Activated CD4-positive, alpha-beta T cell treated with anti-CD3 and anti-CD28 coated beads, Interleukin-2, amount 10 ng/mL, durations not matched to agents 24 days and 14 days (primary cell): ENCODE measurements at places on chromosomes 2 and 18.

DNA sequence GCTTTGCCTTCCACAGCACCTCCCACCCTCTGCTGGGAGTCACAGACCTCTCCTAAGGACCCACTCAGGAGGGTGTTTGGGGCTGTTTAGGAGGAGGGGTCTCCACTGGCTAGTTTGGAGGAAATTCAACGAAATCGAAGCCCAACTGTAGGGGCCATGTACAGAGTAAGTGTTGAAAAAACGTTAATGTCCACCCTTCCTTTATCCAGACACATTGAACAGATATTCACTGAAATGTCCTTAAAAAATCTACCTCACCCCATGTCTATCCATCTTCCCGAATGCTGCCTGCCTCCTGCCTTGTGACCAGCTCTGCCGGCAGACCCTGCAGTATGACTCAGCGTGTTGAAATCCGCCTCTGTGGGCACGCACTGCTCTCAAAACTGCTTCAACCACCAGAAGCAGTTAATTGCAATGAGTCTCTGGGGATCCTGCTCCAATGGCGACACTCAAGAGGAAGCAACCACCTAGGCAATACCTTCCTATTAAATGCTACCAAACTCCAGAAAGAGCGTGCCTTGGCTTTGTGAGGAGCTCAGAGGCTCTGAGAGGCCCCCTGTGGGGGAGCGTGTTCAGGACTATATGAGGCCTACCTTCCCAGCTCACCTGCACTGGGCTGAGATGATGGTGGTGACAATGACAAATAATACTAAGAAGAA lies 61.4 kb upstream of the RTN4 start:
- DNase-seq = no peak
- no peaks in the 10 kb centered on the region for H3K36me3 ChIP-seq
- H3K27ac ChIP-seq = no peak overlapping the region
- H3K27me3 ChIP-seq = no peaks in the 10 kb centered on the region

DNA sequence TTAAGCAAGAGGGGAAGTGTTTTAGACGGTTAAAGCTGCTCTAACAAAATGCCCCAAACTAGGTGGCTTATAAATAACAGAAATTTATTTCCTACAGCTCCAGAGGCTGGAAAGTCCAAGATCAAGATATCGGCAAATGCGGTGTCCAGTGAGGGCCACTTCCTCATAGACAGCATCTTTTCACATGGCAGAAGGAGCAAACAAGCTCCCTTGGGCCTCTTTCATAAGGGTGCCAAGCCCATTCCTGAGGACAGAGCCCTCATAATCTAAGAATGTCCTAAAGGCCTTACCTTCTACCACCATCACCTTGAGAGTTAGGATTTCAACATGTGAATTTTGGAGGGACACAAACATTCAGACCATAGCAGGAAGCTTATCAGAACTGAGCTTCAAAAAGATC lies 57.3 kb upstream of the PPP1CB start:
- no peaks in the 10 kb centered on the region for H3K36me3 ChIP-seq
- H3K27ac ChIP-seq = no peak overlapping the region
- H3K4me3 ChIP-seq = no peak overlapping the region
- no peak for DNase-seq
- H3K4me1 ChIP-seq = peaks cover 4% of the 10 kb centered on the region
- no peaks in the 10 kb centered on the region for H3K27me3 ChIP-seq

- H3K27me3 ChIP-seq = peaks cover 4% of the 10 kb centered on the region
- no peak overlapping the region for H3K4me3 ChIP-seq
- DNase-seq = no peak
- no peaks in the 10 kb centered on the region for H3K36me3 ChIP-seq
- H3K27ac ChIP-seq = no peak overlapping the region
- H3K4me1 ChIP-seq = no peaks in the 10 kb centered on the region
These were observed 52.2 kb upstream of the TSPYL6 start for GRCh38 chr2:54308186-54308585.

- H3K27ac ChIP-seq = no peak overlapping the region
- DNase-seq = no peak
- no peaks in the 10 kb centered on the region for H3K27me3 ChIP-seq
- no peaks in the 10 kb centered on the region for H3K36me3 ChIP-seq
These were observed 411.0 kb downstream of the TMEM182 start for GRCh38 chr2:103172821-103173220.

- no peak overlapping the region for H3K4me3 ChIP-seq
- H3K27ac ChIP-seq = no peak overlapping the region
- H3K27me3 ChIP-seq = no peaks in the 10 kb centered on the region
- peaks cover 6% of the 10 kb centered on the region for H3K4me1 ChIP-seq
- peaks cover 23% of the 10 kb centered on the region for H3K36me3 ChIP-seq
These were observed 41.8 kb downstream of the FAM210A start for GRCh38 chr18:13684546-13684945.

DNA sequence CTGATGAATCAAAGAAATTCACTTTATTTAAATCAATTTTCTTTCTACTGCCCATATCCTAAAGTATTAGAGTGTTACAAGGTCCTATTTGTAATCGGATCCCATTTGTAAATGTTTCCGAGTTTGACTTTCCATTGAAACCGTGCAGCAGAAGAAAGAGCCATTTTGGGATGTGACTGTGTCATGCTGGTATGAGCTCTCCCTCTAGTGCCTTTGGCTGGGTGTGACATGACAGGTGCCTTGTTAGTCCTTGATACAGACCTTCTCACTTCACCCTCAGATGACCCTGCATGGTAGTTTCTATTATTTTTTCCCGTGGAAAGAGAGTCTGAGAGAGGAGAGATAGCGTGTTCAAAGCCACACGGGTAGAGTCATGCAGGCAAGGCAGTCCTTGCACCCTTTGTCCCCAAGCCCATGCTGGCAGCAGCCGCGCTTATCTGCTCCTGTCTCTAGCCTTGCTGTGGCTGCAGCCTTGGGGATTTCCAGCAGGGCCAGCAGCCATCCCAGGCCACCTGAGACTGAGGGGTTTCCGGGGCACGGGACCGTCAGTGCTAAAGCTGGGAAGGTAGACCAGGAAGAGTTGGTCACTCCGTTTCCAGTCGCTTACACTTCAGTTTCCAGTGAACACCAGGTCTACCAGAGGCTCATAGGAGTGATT lies 21.4 kb downstream of the CHMP1B start:
- peaks cover 2% of the 10 kb centered on the region for H3K27me3 ChIP-seq
- no peak overlapping the region for H3K4me3 ChIP-seq
- H3K27ac ChIP-seq = no peak overlapping the region

- H3K27me3 ChIP-seq = no peaks in the 10 kb centered on the region
- no peak for DNase-seq
- no peak overlapping the region for H3K4me3 ChIP-seq
These were observed 1244.7 kb upstream of the ZEB2 start for GRCh38 chr2:145764631-145765030.

DNA sequence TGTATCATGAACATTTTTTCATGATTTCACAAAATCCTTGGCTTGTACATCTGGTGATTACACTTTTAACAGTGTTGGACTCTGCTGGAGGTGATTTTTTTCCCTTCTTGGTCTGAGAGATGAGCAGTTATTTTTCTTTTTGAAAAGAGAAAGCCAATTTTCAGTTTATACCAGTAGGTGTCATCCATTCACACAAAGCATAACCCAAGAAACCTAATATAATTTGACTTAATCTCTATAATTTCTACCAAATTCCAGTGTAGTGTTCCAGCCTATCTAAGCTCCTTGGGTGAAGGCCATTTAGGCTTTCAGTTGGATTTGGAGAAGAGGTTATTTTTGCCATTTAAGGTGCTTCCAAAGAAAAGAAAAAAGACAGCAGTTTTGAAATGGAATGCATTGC lies 7.7 kb upstream of the ICOS start:
- no peak overlapping the region for H3K4me3 ChIP-seq
- H3K27me3 ChIP-seq = peaks cover 4% of the 10 kb centered on the region
- H3K36me3 ChIP-seq = peaks cover 11% of the 10 kb centered on the region

GRCh38 chr2:43699761-43700160 lies 23.5 kb upstream of the C1GALT1C1L start:
- DNase-seq = no peak
- no peak overlapping the region for H3K4me3 ChIP-seq
- peaks cover 6% of the 10 kb centered on the region for H3K27me3 ChIP-seq
- no peaks in the 10 kb centered on the region for H3K4me1 ChIP-seq
- no peak overlapping the region for H3K27ac ChIP-seq

GRCh38 chr2:68709421-68709911 lies 25.1 kb upstream of the ARHGAP25 start:
- peak overlapping the region; percentile 11 for H3K4me3 ChIP-seq
- peaks cover 29% of the 10 kb centered on the region for H3K4me1 ChIP-seq
- peak; percentile 74 for DNase-seq
- H3K27ac ChIP-seq = peak overlapping the region; percentile 64

DNA sequence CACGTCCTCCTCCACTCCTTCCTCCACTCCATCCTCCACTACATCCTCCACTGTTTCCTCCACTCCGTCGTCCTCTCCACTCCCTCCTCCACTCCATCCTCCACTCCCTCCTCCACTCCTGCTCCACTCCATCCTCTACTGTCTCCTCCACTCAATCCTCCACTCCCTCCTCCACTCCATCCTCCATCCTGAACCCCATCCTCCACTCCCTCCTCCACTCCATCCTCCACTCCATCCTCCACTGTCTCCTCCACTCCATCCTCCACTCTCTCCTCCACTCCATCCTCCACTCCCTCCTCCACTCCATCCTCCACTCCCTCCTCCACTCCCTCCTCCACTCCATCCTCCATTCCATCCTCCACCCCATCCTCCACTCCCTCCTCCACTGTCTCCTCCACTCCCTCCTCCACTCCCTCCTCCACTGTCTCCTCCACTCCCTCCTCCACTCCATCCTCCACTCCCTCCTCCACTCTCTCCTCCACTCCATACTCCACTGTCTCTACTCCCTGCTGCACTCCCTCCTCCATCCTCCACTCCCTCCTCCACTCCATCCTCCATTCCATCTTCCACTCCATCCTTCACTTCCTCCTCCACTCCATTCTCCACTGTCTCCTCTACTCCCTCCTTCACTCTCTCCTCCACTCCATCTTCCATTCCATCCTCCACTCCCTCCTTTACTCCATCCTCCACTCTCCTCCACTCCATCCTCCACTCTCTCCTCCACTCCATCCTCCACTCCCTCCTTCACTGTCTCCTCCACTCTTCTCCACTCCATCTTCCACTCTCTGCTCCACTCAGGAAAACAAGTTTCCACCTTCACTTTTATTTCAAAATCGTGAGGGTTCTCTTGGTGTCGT lies 14.3 kb upstream of the B3GNT7 start:
- peaks cover 7% of the 10 kb centered on the region for H3K27me3 ChIP-seq
- no peak overlapping the region for H3K27ac ChIP-seq
- no peak overlapping the region for H3K4me3 ChIP-seq
- H3K4me1 ChIP-seq = no peaks in the 10 kb centered on the region
- no peaks in the 10 kb centered on the region for H3K36me3 ChIP-seq
- DNase-seq = no peak

GRCh38 chr2:23230885-23231284 lies 154.1 kb upstream of the KLHL29 start:
- no peaks in the 10 kb centered on the region for H3K36me3 ChIP-seq
- no peak overlapping the region for H3K27ac ChIP-seq
- H3K27me3 ChIP-seq = peaks cover 2% of the 10 kb centered on the region
- H3K4me1 ChIP-seq = no peaks in the 10 kb centered on the region
- DNase-seq = no peak
- H3K4me3 ChIP-seq = no peak overlapping the region

GRCh38 chr2:29544917-29545316 lies 376.5 kb downstream of the ALK start:
- no peaks in the 10 kb centered on the region for H3K36me3 ChIP-seq
- H3K4me1 ChIP-seq = no peaks in the 10 kb centered on the region
- H3K4me3 ChIP-seq = no peak overlapping the region
- H3K27ac ChIP-seq = no peak overlapping the region
- H3K27me3 ChIP-seq = peaks cover 10% of the 10 kb centered on the region

GRCh38 chr2:188975497-188976102 lies 1.4 kb downstream of the COL3A1 start:
- no peak overlapping the region for H3K4me3 ChIP-seq
- H3K36me3 ChIP-seq = no peaks in the 10 kb centered on the region
- H3K27ac ChIP-seq = no peak overlapping the region
- DNase-seq = no peak
- H3K27me3 ChIP-seq = peaks cover 4% of the 10 kb centered on the region

DNA sequence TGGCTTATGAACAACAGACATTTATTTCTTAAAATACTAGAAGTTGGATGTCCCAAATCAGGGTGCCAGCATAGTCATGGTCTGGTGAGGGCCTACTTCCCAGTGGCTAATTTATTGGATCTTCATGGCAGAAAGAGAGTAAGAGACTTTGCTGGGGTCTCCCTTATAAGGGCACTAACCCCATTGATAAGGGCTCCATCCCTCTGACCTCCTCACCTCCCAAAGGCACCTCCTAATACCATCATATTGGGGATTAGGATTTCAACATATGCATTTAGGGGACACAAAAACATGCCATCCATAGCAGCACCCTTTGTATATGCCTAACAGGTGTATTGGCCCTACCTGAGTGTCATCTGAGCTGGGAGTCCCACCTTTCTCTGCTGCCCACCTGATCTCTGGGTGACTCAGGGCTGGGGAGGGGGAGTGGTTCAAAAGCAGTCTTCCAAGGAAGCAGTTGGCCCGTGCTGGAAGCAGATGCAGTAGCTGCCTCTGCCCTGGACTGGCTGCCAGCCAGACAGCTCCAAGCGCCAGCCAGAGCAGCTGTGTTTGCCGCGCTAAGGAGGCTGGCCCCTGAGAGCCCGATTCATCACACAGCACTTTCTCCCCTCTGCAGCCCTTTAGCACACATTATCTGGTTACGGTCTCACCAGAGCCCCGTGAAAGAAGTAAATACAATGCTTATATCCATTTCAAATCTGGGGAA lies 84.6 kb downstream of the SMAD7 start:
- no peak for DNase-seq
- H3K4me3 ChIP-seq = no peak overlapping the region
- no peaks in the 10 kb centered on the region for H3K27me3 ChIP-seq
- peaks cover 24% of the 10 kb centered on the region for H3K4me1 ChIP-seq
- peaks cover 5% of the 10 kb centered on the region for H3K36me3 ChIP-seq
- no peak overlapping the region for H3K27ac ChIP-seq

DNA sequence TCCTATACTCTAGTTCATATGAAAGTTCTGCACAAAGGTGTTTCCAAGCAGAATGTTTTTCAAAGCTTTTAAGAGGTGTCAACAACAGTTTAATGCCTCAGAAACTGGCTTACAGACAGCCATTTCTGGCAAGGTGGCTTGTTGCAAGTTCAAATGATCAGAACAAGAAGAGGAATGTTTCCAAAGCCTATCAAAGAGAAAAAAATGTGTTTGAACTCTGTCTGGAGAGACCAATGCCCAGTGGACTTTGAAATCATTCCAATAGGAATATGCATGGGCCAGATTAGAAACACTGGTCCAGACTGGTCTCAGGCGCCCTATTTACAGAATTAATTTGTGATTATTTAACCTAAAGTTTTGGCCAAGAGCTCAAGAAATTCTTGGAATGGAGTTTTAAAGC lies 106.2 kb downstream of the CPS1 start:
- no peak for DNase-seq
- H3K36me3 ChIP-seq = no peaks in the 10 kb centered on the region
- H3K27ac ChIP-seq = no peak overlapping the region
- H3K4me3 ChIP-seq = no peak overlapping the region
- H3K27me3 ChIP-seq = no peaks in the 10 kb centered on the region
- no peaks in the 10 kb centered on the region for H3K4me1 ChIP-seq

DNA sequence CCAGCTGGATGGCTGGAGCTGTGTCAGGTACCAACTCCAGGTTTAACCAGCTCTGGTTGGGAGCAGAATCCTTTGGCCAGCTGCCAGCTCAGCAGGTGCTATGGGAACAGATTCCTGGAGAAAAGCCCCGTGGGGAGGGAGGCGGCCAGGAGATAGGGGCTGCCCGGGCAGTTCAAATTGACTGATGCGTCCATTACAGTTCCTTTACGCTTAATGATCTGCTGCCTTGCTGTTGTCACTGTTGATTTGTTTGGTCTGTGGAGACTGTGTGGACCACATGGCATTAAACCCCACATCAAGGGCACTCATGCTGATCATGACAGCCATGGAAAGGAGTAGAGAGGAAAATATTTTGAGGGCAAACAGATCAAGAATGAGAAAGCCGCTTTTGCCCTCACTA lies 200.0 kb downstream of the TSN start:
- H3K27me3 ChIP-seq = peaks cover 1% of the 10 kb centered on the region
- H3K36me3 ChIP-seq = no peaks in the 10 kb centered on the region
- no peak overlapping the region for H3K4me3 ChIP-seq
- H3K4me1 ChIP-seq = no peaks in the 10 kb centered on the region
- DNase-seq = no peak
